T follicular helper cell (primary cell): ENCODE measurements at places on chromosomes 5 and 9.
A peak's percentile ranks its signal among the peaks of the same experiment; 100 is the strongest.

DNA sequence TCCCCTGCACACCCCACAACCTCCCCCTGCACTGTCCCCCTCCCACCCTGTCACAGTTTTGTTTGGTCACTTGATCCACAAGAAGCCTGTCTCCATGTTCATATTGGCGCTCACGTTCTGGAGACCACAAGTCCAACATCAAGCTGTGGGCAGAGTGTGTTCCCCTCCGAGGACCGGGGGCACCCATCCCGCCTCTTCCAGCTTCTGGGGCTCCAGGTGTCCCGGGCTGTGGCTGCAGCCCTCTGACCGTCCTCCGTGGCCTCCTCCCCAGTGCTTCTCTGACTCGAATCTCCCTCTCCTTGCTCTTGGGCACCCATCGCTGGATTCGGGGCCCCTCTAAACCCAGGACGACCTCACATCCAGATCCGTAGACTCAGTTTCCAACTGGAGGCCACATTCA, 49.2 kb downstream of the PLEKHG4B start:
- DNase-seq, result no peak

GRCh38 chr5:56464935-56465768, 232.0 kb upstream of the ANKRD55 start:
- DNase-seq, result no peak

- DNase-seq, result no peak
Measured at GRCh38 chr5:156476678-156477077, 149.7 kb downstream of the SGCD start.

DNA sequence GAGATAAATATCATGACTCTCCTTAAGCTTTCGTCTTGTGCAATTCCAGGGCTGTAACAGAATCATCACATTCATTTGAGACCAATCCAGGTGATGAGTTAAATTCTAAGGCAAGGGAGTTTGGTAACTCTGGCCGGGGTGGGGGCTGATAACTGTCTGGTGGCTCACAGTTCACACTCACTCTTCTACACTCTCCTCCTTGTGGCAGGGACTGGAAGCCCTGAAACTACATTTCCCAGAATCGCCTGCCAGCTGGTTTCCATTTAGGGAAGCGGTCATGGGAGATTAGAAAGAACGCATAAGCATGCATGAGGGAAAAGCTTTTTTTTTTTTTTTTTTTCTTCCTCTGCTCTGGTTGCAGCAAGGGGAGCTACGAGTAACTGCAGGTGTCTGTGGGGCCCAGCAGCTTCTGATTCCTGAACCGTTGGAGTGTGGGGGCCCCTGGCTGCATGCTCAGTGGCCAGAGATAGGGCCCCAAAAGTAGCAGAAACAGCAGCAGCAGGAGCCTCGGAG, 154.8 kb upstream of the TBC1D2 start:
- DNase-seq, result no peak

DNA sequence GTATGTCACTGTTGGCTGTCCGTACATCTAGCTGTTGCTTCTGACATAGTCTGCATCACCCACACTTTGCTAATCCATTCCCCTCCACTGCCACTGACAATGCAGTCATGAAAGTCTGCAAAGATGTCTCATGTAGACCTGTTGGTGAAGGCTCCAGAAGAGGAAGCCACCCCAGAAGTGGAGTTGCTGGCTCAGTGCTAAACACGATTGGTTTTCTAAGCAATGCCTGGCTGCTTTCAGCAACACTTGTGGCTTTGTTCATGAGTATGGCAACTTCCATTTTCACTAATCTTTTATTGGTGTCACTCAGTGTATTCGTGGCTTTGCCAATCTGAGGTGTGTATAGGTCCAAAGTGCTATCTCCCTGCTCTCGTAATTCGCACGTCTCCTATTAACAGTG, 288.1 kb downstream of the GADD45G start:
- DNase-seq, result no peak

DNA sequence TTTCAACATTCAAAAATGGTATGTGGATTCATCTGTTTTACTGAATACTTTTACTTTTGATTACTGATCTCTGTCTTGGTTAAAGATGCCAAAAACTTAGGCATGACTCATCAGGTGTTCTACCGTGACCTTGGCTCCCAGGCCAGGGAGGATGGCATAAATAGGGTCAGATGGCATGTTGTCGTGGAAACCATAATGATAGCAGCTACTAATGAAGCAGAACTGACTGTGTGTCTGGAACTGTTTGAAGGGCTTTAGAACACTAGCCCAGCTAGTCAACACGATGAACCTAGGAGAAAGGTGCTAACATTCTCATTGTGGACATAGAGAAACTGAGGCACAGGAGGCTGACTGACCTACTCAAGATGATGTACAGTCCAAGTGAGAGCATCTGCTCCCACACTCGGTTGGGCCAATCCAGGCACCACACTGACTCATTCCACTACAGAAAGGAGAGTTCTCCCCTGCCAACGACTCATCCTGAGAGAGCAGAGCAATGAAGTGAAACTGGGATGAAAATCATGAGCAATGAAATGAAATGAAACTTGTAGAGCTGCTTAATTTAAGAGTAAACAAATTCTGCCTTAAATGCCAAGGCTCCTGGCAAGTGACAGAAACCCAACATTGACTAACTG, 116.0 kb downstream of the TENT4A start:
- no peak for DNase-seq

- peak; percentile 35 for DNase-seq
Measured at GRCh38 chr9:131264231-131264630, 12.1 kb downstream of the FAM78A start.

DNA sequence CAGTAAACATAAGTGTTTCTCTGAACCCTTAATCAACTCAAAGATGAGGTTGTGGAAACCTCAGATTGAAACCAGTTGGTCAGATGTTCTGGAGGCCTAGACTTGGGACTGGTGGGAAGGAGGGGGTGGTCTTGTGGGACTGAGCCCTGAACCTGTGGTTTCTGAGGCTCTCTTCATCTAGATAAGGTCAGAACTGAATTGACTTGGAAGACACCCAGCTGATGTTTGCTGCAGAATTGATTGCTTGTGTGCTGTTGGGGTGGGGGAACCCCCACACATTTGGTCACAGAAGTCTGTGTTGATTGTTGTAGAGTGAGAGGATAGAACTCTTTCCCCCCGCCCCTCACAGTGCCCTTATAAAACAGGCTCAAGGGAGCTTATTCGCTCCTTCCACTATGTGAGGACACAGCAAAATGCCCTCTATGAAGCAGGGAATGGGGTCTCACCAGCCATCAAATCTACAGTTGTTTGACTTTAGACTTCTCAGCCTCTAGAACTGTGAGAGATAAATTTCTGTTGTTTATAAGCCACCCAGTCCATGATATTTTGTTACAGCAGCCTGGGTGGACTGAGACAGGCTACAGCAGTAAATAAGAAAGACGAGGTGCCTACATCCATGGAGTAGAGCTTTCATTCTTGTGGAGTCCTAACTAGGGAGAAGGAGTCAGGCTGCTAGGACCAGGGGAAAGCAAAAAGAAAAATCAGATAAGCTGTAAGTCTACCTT, 25.7 kb upstream of the UGCG start:
- no peak for DNase-seq

- DNase-seq, result no peak
Measured at GRCh38 chr9:33498387-33498786, 24.7 kb upstream of the NOL6 start.

DNA sequence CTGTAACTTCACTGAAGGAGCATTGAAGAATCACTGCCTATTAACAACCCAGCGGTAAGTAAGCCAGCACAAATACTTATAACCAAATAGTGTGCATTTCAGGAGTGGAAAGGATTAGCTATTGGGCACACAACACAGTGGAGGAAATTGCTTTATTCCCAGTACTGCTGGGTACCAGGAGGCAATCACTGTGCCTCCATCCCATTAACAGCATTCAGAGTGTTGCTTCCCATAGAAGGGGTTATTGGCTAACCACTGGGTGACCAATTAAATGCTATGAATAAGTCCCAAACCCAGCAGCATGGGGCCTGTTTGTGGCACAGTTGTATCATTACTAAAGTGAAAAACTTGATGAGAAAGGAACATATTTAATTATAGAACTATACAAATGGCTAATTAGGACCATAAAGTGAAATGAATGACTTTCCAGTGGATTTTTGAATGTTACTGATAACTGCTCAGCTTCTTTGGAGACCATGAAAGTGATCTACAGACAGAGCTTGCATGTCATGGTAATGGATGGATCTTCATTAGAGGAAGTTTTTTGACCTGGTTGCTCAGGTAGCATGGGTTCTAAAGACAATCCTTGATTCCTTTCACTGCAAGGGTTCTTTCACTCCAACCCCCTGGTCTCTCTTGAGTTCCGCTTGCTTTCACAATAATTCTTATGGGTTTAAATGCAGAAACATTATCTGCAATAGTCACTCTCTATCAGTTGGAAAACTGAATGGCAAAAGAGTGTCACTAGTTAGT, 413.3 kb upstream of the RORB start:
- no peak for DNase-seq

DNA sequence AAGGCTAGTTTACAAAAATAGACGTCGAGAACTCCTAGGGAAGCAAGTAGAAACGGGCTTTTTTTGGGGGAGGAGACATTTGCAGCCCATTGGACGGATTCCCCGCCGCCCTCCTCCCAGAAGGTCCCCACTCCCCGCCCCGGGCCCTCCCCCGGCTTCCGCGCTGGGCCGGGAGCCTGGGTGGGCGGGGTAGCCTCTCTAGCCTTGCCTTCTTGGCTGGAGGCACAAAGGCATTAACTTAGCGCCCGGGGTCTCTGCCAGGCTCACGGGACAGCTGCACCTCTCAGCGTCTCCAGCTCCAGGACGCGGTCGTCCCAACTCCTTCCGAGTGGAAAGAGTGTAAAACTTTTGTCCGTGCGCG, at the start of gene DMRTA1:
DMRTA1 (plus strand) TSS at position 236 of the 361 bp plus-strand sequence. CDS start 242 bp downstream, outside the sequence.
- DNase-seq, result no peak

- DNase-seq, result no peak
Measured at GRCh38 chr5:142304013-142304701, 20.7 kb downstream of the SPRY4 start.

DNA sequence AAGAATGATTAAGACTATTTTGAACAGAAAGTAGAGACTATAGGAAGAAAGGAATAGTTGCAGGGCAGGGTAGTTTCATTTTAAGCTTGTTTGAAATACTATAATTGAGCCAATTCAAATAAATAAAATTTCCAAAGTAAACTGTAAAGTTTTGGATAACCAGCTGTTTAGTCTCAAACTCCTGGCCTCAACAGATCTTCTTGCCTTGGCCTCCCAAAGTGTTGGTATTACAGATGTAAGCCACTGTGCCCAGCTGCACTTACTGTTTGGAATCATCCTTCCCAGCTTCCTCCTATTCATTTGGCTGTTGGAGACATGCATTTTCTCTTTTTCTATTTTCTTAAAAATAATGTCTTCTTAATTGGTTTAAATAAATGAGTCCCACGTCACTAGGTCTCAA, 231.0 kb downstream of the NNT start:
- no peak for DNase-seq

GRCh38 chr9:20532584-20532983, 89.7 kb downstream of the MLLT3 start:
- no peak for DNase-seq

GRCh38 chr9:101736717-101737116, 1.7 kb downstream of the GRIN3A start:
- no peak for DNase-seq

DNA sequence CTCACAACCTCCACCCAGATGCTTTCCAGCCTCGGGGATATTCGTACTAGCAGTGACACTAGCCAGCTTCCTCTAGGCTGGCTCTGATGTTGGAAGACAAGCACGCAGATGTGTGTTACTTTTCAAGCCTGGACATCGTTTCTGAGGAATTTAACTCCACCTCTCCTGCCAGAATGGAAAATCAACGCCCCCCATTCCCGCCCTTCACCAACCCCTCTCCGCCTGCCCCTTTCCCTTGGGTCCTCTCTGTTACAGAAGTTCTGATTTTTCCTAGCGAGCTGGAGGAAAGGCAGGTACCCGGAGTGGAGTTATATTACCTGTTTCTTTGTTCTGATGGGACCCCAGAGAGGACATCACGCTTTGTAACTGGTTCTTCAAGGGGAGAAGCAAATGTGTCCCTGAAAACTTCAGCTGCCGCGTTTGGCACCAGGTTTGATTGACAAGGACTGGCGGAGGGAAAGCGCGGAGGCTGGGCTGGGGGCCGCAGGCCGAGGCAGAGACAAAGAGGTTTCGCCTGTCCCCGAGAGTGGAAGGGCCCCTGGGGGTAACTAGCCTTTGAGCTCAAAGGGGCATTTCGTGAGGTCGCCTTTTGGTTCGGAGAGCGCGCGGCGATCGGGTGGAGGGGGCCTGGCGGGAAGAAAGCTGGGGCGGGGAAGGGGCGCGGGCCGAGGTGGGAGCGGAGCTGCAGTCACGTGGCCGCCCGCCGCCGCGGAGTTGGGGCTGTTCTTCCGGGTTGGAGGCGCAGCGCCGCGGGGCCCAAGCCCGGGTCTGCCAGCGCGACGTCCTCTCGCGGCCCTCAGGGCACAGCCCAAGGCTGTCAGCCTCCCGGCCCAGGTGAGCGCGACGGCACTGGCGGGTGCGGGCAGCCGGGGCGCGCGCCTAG, at the start of gene NNT:
NNT (plus strand) TSS at position 720 of the 883 bp plus-strand sequence. CDS start 6,016 bp downstream, outside the sequence.
- DNase-seq, result peak; percentile 68

GRCh38 chr5:7714697-7715096, 136.2 kb downstream of the CFAP90 start:
- DNase-seq, result no peak

DNA sequence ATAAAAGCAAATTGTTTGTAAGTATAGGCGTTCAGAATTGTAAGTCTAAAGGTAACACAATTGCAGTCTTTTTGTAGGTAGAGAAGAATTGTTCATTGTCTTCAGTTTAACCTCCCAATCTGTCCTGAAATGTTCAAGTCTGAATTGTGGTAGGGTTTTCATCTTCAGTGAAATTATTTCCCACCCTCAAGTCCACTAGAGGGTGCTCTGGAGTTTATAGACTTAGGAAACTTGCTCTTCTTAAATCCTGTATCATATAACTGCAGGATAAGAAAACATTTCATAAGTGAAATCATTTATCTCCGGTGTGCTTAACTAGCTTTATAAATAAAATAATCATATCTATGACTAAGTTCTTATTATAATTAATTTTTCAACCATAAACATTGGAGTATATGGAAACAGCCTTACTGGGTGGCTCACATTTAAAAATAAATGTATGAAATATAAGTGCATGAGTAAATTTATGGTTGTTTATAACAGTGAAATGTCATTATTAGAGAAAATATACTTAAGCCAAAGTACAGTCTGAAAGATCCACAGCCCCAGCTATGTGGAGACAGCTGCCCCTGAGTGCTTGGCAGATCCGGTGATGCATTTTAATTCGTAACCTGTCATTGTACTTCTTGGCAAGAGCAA, 182.4 kb upstream of the OTULINL start:
- no peak for DNase-seq

DNA sequence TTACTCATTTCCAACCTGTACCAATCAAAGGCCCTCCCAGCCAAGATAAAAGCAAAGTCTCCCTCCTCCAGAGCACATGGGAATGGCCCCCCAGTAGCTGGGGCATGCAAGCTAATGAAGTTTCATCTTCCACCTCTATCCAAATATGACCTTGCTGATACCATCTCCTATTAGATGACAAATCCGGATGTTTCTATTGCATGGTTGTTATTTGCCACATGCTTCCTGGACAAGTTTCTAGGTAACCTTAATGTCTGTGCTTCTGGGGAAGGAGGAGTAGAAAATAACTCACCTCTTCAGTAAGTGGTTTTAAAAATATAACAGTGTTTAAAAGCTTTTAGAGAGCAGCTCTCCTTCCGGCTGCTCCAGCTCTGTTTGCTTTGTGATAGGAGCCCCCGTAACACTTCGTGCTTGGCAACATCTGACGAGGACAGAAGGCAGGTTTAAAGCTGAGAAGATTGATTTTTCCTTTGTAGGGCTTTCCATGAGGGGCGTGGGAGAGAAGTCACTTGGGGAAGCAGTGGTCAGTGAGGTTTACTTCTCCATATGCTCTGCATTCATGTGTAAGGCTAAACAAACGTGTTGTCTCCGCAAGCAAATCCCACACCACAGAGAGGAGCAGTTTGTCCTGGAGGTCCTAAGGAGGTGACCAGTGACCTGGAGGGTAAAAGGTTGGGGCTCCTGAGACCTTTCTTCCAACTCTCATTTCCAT, 40.3 kb upstream of the GLRX start:
- no peak for DNase-seq
